Activated T-helper 1 cell treated with anti-CD3 and anti-CD28 coated beads, Interleukin-12 subunit alpha, Interleukin-12 subunit beta, Interleukin-2, Interleukin-4 antibody, amounts not matched to agents 30 ng/mL and 10 ng/mL and 1 ng/mL, durations not matched to agents 14 hours and 24 hours and 36 hours (primary cell): ENCODE measurements at places on chromosomes 1 and 21. TPM values are rescaled to one million over a fixed set of nuclear protein-coding genes. Genes with fewer than 3 reads are reported as not detected.

The TGFB2 gene
- total RNA-seq = 0.07 TPM in 1 of 2 replicates, not detected in the other

The MPL gene
- not detected in 2 replicates for total RNA-seq

The FLVCR1 gene
- total RNA-seq = 18.5 and 18.7 TPM in 2 replicates

The AQP10 gene
- total RNA-seq = not detected in 2 replicates

The NGF gene
- total RNA-seq = not detected in 2 replicates

The CYP4A11 gene
- total RNA-seq = not detected in 2 replicates

The ALX3 gene
- not detected in 2 replicates for total RNA-seq

The SLC22A15 gene
- 0.23 and 0.73 TPM in 2 replicates for total RNA-seq

- H3K4me3 ChIP-seq = no peak overlapping the region
- peaks cover 1% of the 10 kb centered on the region for H3K27me3 ChIP-seq
- no peaks in the 10 kb centered on the region for H3K36me3 ChIP-seq
- no peak for DNase-seq
Measured at GRCh38 chr1:100759188-100759587, 39.6 kb downstream of the VCAM1 start.

DNA sequence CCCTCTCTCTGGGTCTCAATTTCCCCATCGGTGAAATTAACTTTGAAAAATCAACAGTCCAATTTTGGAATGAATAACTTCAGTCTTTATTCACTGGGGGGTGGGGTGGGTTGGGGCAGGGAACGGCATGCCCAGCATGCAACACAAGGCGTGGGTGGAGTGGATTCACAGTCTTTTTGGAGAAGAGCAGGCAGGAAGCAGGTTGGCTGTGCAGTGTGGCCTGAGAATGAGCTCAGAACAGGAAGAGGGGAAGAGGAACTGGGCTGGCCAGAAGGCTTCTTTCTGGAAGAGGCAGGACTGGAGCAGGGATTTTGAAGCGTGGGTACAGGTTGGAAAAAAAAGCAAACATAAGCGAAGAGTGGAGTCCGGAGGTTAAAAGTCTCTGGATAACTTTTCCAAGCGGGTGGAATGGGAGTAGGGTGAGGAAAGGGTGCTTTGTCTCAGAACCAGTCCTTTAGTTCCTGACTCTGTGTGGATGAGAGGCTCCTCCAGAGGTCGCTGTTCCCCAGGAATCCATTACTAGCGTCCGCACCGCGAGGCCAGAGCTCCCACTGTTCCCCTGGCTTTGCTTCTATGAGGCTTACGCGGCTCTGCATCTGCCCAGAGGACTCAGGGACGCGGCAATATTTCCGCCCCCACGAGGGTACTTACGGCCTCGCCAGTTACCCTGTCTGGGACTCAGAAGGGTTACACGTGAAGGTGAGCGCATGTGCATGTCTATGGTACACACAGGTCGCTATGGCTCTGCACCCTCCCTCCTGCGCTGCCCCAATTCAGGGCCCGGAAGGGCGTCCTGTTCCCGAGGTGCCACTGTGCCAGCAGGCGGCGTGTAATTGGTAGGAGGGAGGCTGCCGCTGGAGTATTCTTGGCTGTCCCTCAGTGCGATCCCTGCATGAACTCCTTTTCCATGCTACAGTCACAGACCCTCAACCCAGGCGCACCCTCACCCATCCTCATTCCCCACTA, 5.5 kb upstream of the FOXD2 start:
- peaks cover 34% of the 10 kb centered on the region for H3K4me1 ChIP-seq
- no peak overlapping the region for H3K4me3 ChIP-seq
- no peak overlapping the region for H3K27ac ChIP-seq
- peaks cover 36% of the 10 kb centered on the region for H3K27me3 ChIP-seq
- peak; percentile 28 for DNase-seq
- peaks cover 16% of the 10 kb centered on the region for H3K36me3 ChIP-seq

DNA sequence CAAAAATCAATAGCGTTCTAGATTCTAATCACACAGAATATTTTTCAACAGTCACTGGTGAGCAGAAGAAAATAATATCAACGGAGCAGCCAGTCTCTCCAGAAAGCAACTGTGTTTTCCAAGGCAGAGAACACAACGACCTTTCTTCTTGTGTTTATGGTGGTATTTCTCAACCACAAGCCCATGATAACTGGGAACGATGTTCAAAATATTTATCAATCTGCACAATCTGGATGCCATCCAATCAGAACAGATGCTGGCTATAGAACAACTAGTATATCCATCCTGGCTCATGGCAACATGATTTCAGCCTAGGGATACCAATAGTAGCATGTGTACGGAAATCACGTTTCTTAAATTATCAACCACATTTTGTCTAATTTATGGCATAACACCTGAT, 162.7 kb upstream of the RUNX1 start:
- H3K27ac ChIP-seq = no peak overlapping the region
- peaks cover 1% of the 10 kb centered on the region for H3K36me3 ChIP-seq
- peaks cover 6% of the 10 kb centered on the region for H3K4me1 ChIP-seq
- no peak for DNase-seq
- peaks cover 7% of the 10 kb centered on the region for H3K27me3 ChIP-seq

GRCh38 chr1:169764919-169765318, 29.8 kb downstream of the METTL18 start:
- no peak for DNase-seq
- no peaks in the 10 kb centered on the region for H3K4me1 ChIP-seq
- no peaks in the 10 kb centered on the region for H3K36me3 ChIP-seq
- H3K4me3 ChIP-seq = no peak overlapping the region
- H3K27me3 ChIP-seq = peaks cover 6% of the 10 kb centered on the region
- no peak overlapping the region for H3K27ac ChIP-seq

- peak overlapping the region; percentile 82 for H3K4me3 ChIP-seq
- H3K27ac ChIP-seq = peak overlapping the region; percentile 96
- peaks cover 40% of the 10 kb centered on the region for H3K4me1 ChIP-seq
Measured at GRCh38 chr1:21779613-21780521, 3.1 kb downstream of the USP48 start.

DNA sequence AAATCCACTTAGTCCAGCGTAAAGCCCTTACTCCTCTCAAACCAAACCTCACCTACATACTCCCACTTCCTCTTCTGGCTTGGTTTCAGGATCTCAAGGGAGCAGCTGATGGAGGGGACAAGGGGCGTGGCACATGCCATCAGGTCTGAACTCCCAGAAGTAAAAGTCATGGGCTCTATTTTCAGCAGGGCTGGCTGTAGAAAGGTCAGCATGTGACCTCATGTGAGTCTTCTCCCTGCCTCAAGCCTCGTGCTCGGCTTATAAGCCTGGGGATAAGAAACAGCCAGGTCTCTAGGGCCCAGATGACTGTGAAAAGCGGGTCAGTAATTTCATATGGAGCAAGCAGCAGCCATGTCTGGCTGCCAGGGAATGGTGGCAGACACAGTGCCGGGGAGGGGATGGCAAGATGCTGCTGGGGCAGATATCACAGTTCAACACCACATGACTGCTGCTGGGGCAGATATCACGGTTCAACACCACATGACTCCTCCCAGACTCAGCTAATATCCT, 227.9 kb downstream of the KCNH1 start:
- H3K4me3 ChIP-seq = no peak overlapping the region
- H3K27ac ChIP-seq = no peak overlapping the region
- H3K4me1 ChIP-seq = no peaks in the 10 kb centered on the region
- no peaks in the 10 kb centered on the region for H3K36me3 ChIP-seq
- DNase-seq = no peak
- peaks cover 12% of the 10 kb centered on the region for H3K27me3 ChIP-seq

DNA sequence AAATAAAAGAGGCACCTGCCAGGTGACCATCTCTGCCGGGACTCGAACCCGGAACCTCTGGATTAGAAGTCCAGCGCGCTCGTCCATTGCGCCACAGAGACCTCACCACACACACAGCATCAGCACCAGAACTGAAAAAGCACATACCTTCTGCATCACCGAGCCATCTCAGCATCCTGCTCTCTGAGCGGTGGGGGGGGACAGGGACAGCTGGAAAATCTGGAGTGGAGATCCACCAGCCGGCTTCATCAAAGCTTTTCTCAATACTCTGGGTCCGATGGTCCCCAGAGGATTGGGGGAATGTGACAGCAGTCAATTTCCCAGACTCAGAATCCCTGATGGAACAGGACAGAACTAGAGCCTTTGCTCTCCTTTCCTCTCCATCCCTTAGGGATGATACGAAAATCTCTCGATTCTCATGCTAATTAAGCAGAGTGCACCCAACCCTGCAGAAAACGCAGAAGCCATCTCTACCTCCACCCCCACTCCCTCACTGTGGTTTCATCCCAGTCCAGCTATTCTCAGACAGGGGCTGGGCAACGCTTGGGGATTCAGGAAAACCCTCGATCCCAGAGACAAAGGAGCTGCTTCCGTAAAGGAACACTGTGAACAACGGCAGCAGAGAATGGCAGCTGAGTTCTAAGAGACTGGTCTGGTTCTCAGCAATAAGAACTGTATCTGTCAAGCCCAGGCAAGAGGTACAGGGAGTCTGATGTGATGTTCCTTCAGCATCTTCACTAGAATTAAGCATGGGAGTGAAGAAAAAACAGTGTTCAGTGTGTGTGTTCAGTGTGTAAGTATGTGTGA, 29.6 kb upstream of the CADM3 start:
- peaks cover 17% of the 10 kb centered on the region for H3K27me3 ChIP-seq
- H3K4me3 ChIP-seq = no peak overlapping the region
- H3K36me3 ChIP-seq = no peaks in the 10 kb centered on the region
- no peaks in the 10 kb centered on the region for H3K4me1 ChIP-seq
- no peak overlapping the region for H3K27ac ChIP-seq

DNA sequence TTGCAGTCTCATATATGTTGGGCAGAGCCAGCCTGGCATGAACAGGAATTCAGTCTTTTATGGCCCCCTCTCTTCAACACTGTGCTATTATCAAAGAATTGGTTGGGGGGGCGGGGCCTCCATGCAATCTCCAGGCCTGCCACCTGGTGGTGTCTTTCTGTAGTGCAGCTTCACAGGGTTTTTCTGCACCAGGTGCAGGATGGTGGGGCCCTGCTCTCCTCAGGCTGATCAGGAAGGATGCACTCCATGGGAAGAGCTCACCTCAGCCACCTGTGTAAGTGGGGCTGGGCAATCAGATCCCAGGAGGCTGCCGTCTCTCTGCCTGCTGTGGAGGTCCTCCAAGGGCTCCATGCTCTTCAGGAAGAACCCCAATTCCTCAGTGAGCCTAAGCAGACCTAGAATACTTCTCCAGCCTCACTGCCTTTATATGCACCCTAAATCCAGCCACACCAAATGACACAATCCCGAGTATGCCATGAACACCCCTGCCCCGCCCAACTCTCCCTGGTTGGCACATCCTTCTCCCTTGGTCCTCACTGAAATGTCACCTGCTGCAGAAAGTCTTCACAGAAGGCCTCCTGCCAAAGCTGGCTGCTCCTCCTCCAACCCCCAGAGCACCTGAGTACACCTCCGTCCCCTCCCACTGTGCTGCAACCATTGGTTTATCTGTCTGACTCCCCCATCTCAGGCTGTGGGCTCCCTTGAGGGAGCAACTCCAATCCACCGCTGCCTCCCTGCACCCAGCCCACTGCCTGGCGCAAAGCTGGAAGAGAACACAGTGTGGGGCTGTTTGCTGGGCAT, 16.5 kb downstream of the STK40 start:
- no peaks in the 10 kb centered on the region for H3K27me3 ChIP-seq
- DNase-seq = peak; percentile 65
- H3K27ac ChIP-seq = peak overlapping the region; percentile 35
- peaks cover 9% of the 10 kb centered on the region for H3K36me3 ChIP-seq
- no peak overlapping the region for H3K4me3 ChIP-seq

DNA sequence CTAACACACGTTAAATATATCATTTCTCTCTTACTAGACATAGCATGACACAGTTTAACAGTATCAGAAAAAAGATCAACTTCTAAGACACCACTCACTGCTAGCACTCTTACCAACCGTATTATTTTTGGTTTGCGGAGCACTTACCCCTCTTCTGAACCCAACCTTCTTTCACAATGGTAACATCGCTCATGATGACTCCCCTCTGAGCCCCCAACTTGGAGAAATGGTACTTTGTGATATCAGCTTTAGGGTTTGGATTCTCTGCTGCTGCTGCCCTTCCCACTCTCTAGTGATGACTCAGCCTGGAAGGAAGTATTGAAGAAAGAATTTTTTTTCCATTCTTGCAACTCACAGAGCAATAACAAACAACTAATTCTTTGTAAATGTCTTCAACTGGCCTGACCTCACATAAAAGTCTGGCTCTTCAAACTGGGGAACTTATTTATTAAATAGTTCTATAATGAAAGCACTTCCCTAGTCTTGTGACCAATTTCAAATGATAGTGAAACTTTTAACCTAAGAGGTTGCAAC, 7.0 kb downstream of the AKT3 start:
- H3K36me3 ChIP-seq = peaks cover 4% of the 10 kb centered on the region
- H3K27ac ChIP-seq = peak overlapping the region; percentile 84
- no peak for DNase-seq

- no peaks in the 10 kb centered on the region for H3K36me3 ChIP-seq
- peaks cover 3% of the 10 kb centered on the region for H3K27me3 ChIP-seq
- peaks cover 14% of the 10 kb centered on the region for H3K4me1 ChIP-seq
- DNase-seq = no peak
Measured at GRCh38 chr21:34335316-34335715, 28.5 kb upstream of the KCNE2 start.

- H3K4me3 ChIP-seq = no peak overlapping the region
- DNase-seq = peak; percentile 70
- H3K4me1 ChIP-seq = peaks cover 11% of the 10 kb centered on the region
- no peak overlapping the region for H3K27ac ChIP-seq
- H3K36me3 ChIP-seq = no peaks in the 10 kb centered on the region
- peaks cover 46% of the 10 kb centered on the region for H3K27me3 ChIP-seq
Measured at GRCh38 chr1:6440198-6441126, 15.9 kb downstream of the ESPN start.

- no peak overlapping the region for H3K27ac ChIP-seq
- H3K27me3 ChIP-seq = no peaks in the 10 kb centered on the region
- H3K4me1 ChIP-seq = no peaks in the 10 kb centered on the region
- H3K36me3 ChIP-seq = no peaks in the 10 kb centered on the region
Measured at GRCh38 chr1:31198600-31198999, 41.1 kb downstream of the NKAIN1 start.
